Thymus (tissue), 14 donors: ENCODE measurements at places on chromosomes 1 and 21. TPM values are rescaled to one million over a fixed set of nuclear protein-coding genes. Genes with fewer than 3 reads are reported as not detected.

OR2G6 gene
- 0.05 TPM for polyA plus RNA-seq

CFAP57 gene
- polyA plus RNA-seq = 0.16 TPM

BTBD19 gene
- 3.8 TPM for polyA plus RNA-seq

PAQR7 gene
- polyA plus RNA-seq = 2.9 TPM

F13B gene
- polyA plus RNA-seq = 0.05 TPM

PDZK1IP1 gene
- polyA plus RNA-seq = 16.4 TPM
